ENCODE measurements at places on chromosomes 6 and 20. TPM values are rescaled to one million over a fixed set of nuclear protein-coding genes. Genes with fewer than 3 reads are reported as not detected.

GRCh38 chr20:8272766-8273165 is 140.7 kb downstream of the PLCB1 start:
- no peaks in the 10 kb centered on the region for H3K27me3 ChIP-seq
- peaks cover 4% of the 10 kb centered on the region for H3K4me1 ChIP-seq
- no peak for DNase-seq
- no peaks in the 10 kb centered on the region for H3K36me3 ChIP-seq
- no peak overlapping the region for H3K4me3 ChIP-seq

GRCh38 chr20:34736106-34736735 is 32.1 kb downstream of the TP53INP2 start:
- H3K4me1 ChIP-seq = no peaks in the 10 kb centered on the region
- no peaks in the 10 kb centered on the region for H3K27me3 ChIP-seq
- no peak for DNase-seq
- H3K27ac ChIP-seq = no peak overlapping the region
- no peak overlapping the region for H3K4me3 ChIP-seq
- peaks cover 29% of the 10 kb centered on the region for H3K36me3 ChIP-seq

Gene APOM
- 11.2 TPM for total RNA-seq

GRCh38 chr6:87378947-87379346 is 28.8 kb upstream of the CFAP206 start:
- H3K4me1 ChIP-seq = no peaks in the 10 kb centered on the region
- no peak overlapping the region for H3K4me3 ChIP-seq

- H3K27ac ChIP-seq = no peak overlapping the region
- no peaks in the 10 kb centered on the region for H3K27me3 ChIP-seq
- peaks cover 22% of the 10 kb centered on the region for H3K4me1 ChIP-seq
- no peak for DNase-seq
- no peak overlapping the region for H3K4me3 ChIP-seq
- H3K36me3 ChIP-seq = peaks cover 14% of the 10 kb centered on the region
Observed at GRCh38 chr6:16434885-16435284, 196.5 kb downstream of the GMPR start.

- H3K4me1 ChIP-seq = no peaks in the 10 kb centered on the region
- H3K27me3 ChIP-seq = no peaks in the 10 kb centered on the region
- no peak for DNase-seq
- H3K27ac ChIP-seq = no peak overlapping the region
- no peak overlapping the region for H3K4me3 ChIP-seq
Observed at GRCh38 chr6:135496800-135497411, 634 bp downstream of the AHI1 start.

DNA sequence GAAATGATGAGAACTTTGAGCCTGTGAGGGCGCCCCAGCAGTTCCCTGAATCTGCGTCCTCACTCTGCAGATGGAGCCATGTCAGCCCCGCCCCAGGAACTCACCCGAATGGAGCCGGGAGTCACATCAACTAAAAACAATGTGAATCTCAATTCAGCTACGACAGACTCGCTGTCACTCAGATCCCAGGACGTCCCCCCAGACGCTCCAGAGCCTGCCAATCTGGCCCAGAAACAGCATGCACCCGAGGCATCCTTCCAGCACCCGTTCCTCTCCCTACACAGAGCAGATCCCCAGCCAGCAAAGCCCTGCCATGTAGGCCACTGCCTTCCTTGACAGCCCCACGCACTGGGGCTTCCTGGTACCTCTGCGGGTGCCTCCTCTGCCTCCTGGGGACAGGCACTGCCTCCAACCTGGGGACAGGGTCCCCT is 248.0 kb downstream of the TTLL2 start:
- no peaks in the 10 kb centered on the region for H3K27me3 ChIP-seq
- no peak overlapping the region for H3K27ac ChIP-seq
- H3K4me3 ChIP-seq = no peak overlapping the region
- DNase-seq = peak; percentile 60

Gene SCUBE3
- total RNA-seq = 14.7 TPM

Gene ADGB
- total RNA-seq = 0.31 TPM

GRCh38 chr20:49030954-49031619 is 15.0 kb upstream of the CSE1L start:
- H3K27ac ChIP-seq = no peak overlapping the region
- H3K4me1 ChIP-seq = no peaks in the 10 kb centered on the region
- no peak for DNase-seq
- H3K27me3 ChIP-seq = no peaks in the 10 kb centered on the region

GRCh38 chr6:147664092-147664491 is 155.6 kb downstream of the SAMD5 start:
- no peak for DNase-seq
- peaks cover 16% of the 10 kb centered on the region for H3K4me1 ChIP-seq
- no peaks in the 10 kb centered on the region for H3K27me3 ChIP-seq

Data from type B pancreatic cell (in vitro differentiated cells).